ENCODE measurements at places on chromosomes 5 and 9.

- no peak for DNase-seq
Measured at GRCh38 chr9:93620041-93620506, 43.7 kb downstream of the PHF2 start.

DNA sequence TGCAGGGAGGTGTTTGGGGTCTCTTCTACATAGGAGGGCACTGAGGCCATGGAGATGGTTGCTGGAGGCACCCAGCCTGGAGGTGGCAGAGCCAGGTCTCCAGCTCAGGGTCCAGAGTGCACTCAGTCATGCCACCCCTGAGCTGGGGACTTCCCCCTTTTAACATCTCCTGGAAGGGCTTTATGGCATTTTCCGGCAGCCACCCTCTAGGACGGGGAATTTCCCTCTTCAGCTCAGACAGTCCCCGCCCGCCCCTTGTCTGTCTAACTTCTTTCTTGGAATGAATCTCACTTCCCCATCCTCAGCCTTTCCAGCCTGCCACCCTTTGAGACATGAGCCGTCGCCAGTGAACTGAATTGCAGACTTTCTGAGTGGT, 49.9 kb downstream of the COL15A1 start:
- no peak for DNase-seq

DNA sequence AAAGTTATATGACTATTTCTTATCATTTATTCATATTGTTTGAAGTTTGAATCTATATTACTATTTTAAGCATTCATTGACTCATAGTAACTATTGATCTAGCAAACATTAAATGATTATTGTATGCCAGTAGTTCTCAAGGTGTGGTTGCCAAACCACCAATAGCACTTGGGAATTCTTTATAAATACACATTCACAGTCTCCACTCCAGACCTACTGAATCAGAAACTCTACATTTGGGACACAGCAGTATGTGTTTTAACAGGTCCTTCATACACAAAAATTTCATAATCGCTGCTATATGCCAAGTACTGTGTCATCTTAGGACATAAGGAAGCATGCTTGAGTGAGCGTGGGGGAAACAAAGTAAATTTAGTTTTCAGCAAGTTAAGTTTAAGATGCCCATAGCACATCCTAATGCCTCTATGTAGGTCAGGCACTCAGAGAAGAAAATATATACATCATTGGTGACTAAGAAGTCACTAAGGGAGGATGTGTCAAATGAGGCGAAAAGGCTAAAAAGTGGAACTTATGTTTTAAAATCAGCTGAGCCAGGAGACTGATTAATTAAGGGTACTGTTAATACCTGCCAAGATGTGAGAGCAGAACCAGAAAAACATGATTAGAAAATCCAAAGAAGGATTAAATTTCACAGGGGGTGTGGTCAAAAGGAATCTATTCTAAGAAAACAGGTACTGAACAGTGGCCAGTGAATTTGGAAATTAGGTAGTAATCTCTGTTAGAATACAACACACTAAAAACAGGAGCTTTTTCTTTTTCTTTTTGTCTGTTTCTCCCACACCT, 340.8 kb downstream of the HCN1 start:
- no peak for DNase-seq

DNA sequence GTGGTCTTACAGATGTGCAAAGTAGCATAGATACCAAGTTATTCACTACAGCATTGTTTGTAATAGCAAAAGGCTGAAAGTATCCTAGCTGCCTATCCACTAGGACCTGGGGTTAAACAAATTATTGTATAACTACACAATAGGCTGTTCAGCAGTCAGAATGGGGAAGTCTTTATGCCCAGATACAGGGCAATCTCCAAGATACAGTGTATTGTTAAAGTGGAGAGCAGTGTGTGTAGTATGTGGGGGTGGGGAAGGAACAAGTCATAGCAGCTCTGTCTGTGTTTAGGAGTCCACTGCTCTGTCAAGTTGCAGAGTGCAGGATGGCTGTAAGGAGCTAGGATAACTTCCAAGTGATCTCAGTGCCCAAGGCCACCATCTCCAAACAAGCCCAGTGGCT, 5.5 kb downstream of the PCYOX1L start:
- no peak for DNase-seq

DNA sequence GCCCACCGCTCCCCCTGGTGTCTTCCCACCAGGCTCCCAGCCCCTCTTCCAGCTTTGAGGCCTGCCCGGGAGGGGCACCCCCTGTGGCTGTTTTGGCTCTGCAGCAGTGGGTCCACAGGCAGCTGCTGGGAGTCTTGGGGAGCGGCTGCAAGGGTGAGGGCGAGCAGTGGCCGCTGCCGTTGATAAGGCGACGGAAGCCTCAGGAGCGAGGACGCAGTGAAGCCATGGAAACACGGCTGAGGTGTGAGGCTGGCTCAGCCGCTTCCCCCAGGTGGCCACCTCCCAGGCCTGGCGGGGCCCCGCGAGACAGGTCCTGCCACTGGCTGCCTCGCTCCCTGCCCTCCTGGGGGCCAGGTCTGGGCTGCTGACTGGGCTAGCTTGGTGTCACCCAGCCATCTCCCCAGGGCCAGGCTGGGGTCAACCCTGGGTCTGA, 41.5 kb downstream of the CXXC5 start:
- no peak for DNase-seq

DNA sequence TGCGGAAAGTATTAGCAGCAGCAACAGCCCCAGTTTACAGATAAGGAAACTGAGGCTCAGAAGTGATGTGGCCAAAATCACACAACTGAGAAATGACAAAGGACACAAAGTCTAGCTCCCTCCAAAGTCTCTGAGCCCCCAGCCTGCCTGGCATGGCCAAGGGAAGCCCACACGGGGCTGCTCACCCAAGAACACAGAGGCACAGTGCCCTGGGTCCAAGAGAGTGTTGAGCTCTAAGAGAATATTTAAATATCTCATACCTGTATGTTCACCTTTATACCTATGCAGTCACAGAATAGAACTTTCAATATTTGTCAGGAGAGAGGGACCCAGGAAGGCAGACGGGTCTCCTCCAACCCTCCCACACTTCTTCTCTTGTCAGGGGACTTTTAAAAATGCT, 16.6 kb downstream of the VAV2 start:
- DNase-seq: no peak

- DNase-seq: no peak
Measured at GRCh38 chr9:3664044-3664443, 138.2 kb upstream of the RFX3 start.

- DNase-seq: no peak
Measured at GRCh38 chr5:139681466-139681865, 33.3 kb downstream of the CXXC5 start.

Measured in central memory CD4-positive, alpha-beta T cell (primary cell).